ENCODE measurements at places on chromosomes 6 and 20.

GRCh38 chr6:31060145-31060544, 49.9 kb downstream of the MUC22 start:
- DNase-seq = no peak

DNA sequence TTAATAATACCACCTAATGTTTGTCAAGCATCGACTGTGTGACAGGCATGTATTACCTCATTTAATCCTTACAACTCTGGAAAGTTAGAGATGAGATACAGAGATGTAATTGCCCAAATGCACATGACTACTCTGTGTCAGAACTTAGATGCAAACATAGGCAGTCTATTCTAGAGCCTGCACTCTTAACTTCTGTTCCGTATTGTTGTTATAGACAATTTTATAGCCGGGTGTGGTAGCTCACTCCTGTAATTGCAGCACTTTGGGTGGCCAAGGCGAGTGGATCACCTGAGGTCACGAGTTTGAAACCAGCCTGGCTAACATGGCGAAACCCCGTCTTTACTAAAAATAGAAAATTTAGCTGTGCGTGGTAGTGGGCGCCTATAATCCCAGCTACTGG, 15.0 kb downstream of the IFT52 start:
- DNase-seq = no peak

DNA sequence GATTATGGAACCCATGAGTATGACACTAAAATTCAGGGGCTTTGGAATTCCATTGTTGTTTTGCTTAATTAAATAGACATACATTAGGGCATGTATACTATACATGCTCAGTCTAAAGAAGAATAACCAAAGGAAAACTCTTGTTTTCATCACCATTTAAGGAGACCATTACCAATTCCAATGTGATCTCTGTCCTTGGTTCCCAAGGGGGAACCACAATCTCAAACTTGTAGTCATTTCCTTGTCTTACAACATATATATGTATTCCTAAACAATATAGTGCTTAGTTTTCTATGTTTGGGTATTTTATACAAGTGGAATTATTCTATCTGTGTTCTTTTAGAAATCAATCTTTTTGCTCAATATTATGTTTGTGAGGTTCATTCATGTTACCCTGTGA, 49.2 kb downstream of the IL20RA start:
- no peak for DNase-seq

DNA sequence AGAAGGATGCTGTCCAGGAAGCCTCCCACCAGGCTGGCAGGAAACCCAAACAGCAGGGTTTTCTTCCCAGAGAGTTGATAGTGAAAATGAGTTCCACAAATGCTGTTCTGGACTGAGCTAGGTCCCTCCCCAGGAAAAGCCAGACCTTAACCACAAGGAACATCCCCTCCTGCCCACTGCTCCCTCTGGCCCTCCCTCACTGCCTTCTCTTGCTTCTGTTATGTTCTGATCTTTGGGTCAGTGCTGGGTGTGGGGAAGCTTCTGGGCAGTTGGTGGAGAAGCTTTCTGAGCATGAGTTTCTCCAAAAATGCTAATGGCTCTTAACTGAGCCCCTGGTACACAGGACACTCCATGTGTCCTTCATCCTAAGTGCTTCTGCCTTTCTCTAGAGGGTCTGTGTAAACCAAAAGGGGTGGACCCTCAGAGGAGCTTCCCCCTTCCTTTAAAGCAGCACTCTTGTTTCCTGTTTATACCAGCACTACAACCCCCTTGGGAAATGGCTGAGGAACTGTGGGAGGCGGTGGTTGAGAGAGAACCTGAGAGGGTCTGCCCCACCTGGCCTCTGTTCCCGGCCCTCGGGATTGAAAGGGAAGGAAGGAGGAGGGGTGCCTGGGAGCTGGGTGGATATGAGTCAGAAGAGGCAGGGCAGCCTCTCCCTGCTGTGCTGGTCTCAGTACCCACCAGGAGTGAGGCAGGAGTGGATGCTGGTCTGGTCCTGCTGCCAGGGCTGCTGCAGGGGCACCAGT, 42.0 kb downstream of the CDS2 start:
- DNase-seq = no peak

DNA sequence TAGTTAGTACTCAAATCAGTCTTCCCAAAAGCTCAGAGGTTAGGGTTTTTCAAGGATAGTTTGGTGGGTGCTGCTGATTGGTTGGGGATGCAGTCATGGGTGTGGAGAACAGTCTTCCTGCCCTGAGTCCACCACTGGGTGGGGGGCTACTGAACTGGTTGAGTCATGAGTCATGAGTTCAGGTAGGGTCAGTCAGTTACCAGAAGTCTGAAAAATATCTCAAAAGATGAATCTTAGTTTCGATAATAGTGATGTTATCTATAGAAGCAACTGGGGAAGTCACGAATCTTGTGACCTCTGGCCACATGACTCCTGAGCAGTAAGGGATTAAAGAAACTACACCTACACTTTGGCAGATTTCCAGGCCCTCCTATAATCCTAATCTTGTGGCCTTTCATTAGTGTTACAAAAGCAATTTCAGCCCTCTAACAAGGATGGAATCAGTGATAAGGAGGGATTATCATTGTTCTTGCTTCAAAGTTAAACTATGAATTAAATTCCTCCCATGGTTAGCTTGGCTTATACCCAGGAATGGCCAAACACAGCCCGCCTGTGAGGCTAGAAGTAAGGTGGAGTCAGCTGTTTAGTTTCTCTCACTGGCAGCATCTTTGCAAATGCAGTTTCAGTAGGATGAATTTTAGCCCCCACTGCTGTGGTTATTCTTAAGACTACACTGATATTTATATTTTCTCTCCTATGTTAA, 33.3 kb upstream of the NKAIN2 start:
- DNase-seq = no peak

- DNase-seq = no peak
Measured at GRCh38 chr6:85044361-85044760, 280.0 kb upstream of the TBX18 start.

DNA sequence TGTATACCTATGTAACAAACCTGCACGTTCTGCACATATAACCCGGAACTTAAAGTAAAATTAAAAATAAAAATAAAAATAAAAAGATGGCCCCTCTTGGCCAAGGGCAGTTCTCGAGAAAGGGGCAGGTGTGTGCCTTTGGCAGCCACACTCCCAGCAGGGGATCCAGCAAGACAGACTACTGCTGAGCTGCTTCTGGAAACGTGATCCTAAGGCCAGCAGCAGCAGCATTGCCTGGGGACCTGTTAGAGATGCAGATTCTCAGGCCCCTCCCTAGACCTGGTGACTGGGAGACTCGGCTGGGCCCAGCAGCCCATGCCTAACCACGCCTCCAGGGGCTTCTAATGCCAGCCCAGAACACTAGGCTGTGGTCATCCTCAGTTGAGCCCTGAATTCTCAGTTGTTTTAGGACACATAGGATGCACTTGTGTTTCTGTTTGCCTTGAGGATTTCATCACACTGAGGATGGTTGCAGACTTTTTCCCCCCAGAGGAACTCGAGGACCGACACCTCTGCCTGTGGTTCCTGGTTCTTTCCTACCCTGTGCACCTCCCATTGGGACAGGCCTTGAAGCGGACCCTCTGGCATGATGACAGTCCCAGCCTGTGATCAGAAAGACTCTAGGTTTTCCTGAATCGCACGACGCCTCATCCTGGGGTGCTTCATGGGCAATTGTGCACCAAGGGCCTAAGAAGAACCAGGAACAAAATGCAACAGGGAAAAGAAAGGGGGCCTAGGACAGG, 105.9 kb downstream of the TOX2 start:
- DNase-seq = no peak

GRCh38 chr6:90388395-90388794, 91.8 kb upstream of the BACH2 start:
- DNase-seq = no peak

- DNase-seq = no peak
Measured at GRCh38 chr6:156534594-156534993, 242.6 kb upstream of the ARID1B start.

DNA sequence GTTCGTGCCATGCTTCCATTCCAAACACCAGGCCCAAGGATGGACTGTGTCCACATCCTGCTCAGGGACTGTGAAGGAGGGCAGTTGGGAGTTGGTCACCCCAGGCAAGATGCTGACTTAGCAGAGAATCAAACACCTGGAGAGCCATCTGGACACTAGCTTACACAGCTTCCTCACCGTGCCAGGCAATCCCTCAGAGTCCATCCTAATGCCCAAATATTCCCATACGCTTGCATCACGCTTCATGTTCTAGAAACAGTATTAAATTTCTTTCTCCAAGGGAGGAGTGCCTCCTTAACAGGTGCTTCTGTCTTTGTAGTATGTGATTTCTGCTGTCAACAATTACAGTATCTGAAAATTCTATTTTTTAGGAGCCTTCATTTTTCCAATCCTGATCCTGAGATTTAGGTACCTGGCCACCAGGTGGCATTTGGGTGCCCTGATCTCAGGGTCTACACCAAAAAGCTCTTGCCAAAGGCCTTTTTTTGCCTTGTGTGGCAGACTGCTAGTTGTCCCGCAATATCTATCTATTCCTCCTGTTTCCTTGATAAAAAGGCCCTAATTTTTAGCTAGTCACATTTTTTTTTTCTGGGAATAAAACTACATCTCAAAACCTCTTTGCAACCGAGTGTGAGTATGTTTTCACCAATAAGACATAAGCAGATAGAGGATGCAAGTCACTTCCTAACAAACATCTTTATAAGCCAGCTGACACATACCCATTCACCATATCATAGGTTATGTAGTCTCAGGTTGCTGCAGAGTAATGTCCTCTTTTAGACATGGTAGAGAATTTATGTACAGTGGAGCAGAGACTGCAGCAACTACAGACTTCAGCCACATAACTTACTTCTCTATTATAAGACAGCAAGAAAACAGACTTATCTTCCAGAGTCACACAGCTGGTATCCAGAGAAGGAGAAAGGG, 85.0 kb downstream of the PREP start:
- no peak for DNase-seq

DNA sequence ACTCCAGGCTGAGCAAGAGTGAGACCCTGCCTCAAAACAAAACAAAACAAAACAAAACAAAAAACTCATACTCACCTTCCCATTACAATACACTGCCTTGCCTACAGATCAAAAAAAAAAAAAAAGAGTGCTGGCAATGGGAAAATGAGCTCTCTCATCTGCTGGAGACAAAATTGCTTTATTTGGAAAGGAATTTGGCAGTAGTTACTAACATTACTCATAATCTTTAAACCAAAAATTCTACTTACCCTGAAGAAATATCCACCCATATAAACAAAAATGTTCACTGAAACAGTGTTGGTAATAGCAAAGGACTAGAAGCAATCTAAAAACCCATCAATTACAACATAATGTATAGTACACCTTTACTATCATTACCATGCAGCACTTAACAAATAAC, 120.4 kb downstream of the RNGTT start:
- no peak for DNase-seq

GRCh38 chr20:11214256-11214840, 540.5 kb upstream of the JAG1 start:
- DNase-seq = no peak

- DNase-seq = no peak
Measured at GRCh38 chr6:82178077-82178758, 69.3 kb downstream of the IBTK start.

- DNase-seq = no peak
Measured at GRCh38 chr6:148893481-148893880, 146.7 kb downstream of the UST start.

GRCh38 chr20:20224806-20225205, 143.1 kb upstream of the INSM1 start:
- DNase-seq = no peak

DNA sequence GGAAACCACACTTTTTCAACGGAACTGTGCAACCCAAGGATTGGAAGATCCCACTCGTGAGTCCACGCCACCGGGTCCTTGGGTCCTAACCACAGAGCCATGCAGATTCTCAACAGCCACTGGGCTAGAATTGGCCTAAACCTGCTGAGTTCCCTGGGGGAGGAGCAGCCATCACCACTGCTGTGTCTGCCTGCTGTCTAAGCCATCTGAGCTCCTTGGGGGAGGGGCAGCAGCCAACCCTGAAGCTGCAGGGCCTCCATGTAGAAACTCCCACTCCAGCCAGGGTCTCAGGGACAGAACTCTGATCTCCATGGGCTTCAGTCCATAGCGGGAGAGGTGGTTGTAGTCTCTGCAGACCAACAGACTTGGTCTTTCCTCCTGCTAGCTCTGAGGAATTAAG, 154.6 kb upstream of the VGLL2 start:
- no peak for DNase-seq

DNA sequence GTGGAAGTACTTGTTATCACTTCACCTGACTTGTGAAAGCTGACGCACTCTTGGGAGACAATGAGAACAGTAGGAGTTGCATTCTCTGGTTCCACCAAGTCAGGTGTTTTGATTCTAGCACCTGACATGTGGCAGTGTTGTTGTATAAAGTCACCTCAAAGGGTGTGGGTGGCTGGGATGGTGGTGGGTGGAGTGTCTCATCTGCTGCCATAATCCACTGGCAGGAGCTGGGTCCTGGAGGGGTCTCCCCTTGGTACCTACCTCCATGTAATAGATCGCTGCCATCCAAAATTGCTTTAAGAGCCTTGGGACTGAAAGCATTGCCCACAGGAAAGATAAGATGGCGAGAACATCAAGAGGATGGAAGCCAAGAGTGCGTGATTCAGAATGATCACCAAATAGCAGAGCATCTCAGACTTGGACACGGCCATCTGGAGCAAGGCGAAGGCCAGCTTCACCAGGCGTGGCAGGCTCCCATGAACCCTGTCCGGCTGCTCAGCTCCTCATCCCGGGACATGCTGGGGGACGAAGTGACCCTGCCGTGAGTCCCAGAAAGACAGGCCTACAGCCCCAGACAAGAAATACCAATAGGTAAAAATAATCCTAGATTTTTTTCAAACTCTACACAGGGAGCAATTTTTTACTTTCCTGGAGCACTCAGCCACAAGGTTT, 56.6 kb downstream of the NPEPL1 start:
- no peak for DNase-seq

- no peak for DNase-seq
Measured at GRCh38 chr6:14903176-14904038, 342.5 kb upstream of the JARID2 start.

GRCh38 chr20:12775041-12775440, 233.7 kb upstream of the SPTLC3 start:
- DNase-seq = no peak

- no peak for DNase-seq
Measured at GRCh38 chr6:75368151-75368779, 83.7 kb upstream of the TMEM30A start.

GRCh38 chr20:48657426-48658197, 170.2 kb downstream of the PREX1 start:
- peak; percentile 75 for DNase-seq

- DNase-seq = no peak
Measured at GRCh38 chr20:25282796-25283195, 34.9 kb downstream of the PYGB start.

DNA sequence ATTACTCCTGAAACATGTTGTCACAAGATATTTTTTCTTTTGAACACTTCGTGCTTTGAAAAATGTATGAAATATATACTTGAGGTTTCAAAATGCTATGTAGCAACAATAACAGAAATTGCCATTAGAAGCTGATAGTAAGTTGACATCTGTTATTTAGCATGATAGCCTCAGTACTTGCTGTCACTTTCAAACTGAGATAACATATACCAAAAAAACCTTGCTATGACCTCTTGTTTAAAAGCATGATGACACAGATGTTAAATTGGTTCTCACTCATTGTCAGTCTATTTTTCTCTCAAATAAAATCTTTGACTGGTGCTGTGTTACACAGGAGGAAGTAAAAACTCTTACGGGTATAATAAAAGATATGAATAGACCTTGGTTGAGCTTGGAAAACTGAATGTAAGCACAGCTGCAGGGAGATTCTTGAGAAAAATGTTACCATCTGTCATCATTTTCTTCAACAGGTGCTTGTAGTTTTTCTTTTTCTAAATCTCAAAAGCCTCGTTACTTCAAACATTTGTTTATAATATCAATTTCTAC, 18.6 kb downstream of the MOXD1 start:
- DNase-seq = no peak

- DNase-seq = no peak
Measured at GRCh38 chr20:59985164-59985563, 26.9 kb downstream of the CDH26 start.

Data from CD4-positive, alpha-beta T cell treated with Interleukin-2 at 100 ng/mL for 4 hours (primary cell).